CD4-positive, alpha-beta T cell treated with Interleukin-4 for 1 hour (primary cell): ENCODE measurements at places on chromosomes 1 and 21.

DNA sequence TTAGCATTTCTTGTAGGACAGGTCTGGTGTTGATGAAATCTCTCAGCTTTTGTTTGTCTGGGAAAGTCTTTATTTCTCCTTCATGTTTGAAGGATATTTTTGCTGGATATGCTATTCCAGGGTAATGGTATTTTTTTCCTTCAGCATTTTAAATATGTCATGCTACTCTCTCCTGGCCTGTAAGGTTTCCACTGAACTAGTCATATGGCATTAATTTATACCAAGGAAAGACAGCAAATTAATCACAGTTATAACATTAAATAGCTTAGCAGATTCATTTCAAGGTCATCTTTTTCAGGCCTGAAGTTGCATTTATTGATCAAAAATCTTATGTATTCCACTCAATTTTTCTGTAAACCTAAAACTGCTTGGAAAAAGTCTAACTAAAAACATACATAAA is 54.9 kb downstream of the AK5 start:
- no peak for DNase-seq

- no peak for DNase-seq
These were observed 2.4 kb upstream of the CGN start for GRCh38 chr1:151508833-151509232.

DNA sequence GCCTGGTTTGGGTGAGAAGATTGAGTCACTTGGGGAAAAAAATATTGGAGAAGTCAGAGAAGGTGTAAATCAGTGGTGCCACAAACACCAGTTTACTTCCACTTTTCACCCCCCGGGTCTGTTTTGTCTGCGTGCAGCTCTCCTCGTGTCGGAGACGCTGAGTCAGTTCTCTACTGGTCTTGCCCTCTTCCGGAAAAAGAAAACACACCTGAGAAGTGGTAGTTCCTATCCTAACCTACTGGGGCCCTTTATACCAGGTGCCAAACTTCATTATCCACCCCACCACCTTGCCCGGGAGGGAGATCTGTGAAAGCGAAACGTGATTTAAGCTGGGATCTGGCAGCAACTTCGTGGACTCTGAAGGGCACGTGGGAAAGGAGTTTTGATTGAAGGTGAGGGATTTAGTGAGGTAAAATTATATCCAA is 855 bp upstream of the IVNS1ABP start:
- peak; percentile 84 for DNase-seq

- DNase-seq = no peak
These were observed 95.6 kb upstream of the JUN start for GRCh38 chr1:58879464-58879863.

DNA sequence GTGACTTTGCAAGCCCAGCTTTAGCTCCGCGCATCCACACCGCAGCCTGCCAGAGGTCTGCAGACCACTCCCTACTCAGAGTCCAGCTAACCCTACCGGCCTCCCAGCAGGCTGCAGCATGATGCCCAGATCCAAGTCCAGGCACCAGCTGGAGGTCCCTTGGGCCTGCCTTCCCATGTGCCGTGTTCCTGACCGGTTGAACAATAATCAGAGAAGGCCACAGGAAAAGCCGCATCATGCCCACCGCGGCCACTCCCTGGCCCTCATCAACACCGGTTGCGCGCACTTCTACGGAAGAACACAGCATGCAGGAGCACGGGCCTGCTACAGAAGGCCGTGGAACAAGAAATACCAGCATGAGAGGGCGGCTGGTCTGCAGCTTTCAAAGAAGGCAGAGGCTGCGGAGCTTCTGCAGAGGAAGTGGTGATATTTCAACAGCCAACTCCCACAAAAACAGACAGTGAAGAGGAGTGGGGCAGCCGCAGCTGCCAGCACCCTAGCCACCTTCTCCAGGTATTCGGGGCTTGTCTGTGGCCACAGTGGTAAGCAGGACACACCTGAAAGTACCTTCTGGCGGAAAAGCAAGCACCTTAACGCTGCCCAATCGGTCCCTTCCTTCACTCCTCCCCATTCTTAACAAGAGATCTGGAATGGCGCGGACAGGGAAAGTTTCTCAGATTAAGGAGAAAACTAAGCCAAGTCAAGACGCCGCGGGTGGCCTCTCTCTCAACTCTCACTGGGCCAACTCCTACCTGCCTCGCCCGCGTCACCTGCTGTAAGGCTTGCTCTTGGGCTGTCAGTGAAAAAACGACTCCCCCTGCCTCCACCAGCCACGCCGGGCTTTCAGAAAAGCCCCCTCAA is 1.5 kb downstream of the PGBD5 start:
- no peak for DNase-seq

- no peak for DNase-seq
These were observed 37.4 kb downstream of the DOP1B start for GRCh38 chr21:36194024-36194423.

DNA sequence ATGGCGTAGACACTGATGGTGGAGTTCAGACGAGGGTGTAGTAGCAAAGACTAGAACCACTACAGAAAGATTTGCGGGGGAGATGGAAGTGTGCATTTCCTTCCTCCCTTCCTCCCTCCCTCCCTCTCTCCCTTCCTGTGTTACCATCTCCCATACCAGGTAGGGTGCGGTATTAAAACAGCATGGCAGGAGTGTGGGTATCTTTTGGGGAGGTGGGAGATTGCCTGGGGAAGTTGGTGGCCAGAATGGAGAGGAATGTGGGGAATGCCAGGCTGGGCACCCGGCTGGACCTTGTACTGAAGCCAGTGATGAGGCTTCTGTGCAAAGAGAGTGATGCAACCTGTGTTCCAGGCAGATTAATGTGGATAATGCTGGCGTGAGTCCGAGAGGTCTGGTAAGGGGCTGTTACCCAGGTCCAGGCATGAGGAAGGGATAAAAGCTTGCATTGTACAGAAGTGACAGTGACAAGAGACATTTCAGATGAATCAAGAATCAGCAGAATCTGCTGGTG is 30.3 kb upstream of the PPP2R5A start:
- DNase-seq = no peak

DNA sequence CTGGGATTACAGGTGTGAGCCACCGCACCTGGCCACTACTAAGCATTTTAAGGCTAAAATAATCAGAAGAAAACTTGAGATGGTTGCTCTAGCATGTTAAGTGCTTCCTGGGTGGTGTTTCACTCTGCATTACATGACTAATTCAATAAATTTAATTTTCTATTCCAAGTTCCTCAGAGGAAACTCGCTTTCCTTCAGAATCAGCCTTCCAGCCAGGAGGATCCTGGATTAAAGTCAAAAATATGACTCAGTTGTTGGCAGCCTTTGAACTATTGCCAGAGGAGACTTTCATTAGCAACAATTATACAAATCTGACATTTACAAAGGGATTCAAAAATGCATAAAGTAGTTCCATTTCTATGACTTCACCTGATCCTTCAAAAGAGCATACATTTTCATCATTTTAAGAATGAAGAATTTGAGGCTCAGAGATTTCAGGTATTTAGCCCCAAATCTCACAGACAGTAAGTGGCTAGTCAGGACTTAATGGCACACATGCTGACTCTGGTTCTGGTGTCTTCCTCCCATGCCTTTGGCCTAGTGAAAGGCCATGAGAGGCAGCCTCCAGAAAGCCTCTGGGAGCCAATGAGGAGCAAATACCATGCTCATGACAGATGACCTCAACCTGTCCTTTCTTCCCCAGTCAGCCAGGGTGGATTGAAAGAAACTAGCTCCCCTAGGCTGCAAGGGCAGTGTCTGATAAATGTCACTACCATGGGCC is 115.7 kb downstream of the MAP3K21 start:
- no peak for DNase-seq
